ENCODE measurements at places on chromosomes 5 and 9.

GRCh38 chr9:120755810-120756434 lies 37.3 kb downstream of the FBXW2 start:
- DNase-seq: peak; percentile 45

GRCh38 chr5:40475561-40475960 lies 204.2 kb upstream of the PTGER4 start:
- DNase-seq: no peak

DNA sequence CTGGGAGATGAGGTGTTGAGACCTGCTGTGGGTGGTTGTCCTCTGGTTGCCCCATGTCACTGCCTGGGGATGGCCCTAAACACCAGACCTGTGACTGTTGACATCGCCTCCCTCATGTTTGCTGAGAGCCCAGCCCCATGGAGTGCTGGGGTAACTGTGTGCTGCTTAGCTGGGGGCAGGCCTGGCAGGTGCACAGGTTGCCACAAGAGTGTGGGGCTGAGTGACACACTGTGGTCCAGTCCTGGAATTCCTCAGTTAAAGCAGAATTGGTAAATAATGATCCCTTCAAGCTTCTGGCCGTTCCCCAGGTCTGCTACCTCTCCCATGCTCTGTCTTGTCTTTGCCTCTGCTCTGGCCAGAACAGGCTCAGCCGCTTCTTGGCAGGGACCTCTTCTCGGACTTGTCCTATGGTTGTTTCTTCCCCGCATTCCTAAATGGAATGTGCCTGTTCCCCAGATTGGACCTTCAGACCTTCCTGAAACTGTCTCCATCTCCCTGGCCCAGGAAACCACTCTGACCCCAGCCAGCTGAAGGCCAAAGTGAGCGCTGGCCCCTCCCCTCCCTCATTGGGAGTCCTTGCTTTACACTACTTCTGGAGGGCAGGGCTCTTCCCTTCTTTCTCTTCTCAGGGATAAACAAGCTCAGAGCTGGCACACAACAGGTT lies 61.2 kb upstream of the PITX1 start:
- DNase-seq: no peak

- DNase-seq: no peak
These were observed 109.9 kb upstream of the CPEB4 start for GRCh38 chr5:173778152-173778782.

DNA sequence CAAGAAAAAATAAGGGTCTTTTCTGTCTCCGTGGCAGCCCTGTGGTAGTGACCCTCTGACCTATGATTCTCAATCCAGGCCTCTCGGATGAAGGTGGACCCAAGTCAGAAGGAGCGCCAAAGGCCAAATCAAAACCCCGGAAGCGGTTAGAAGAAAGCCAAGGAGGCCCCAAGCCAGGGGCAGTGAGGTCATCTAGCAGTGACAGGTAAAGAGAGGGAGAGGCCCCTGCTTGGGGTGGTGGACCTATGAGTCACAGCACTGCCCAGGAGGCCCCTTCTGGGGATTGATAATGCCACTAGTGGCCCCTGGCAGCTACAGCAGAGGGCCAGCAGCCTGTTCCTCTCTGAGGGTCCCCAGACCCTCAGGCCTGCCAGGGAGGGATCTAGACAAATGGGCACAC lies 6.4 kb upstream of the SLC2A8 start:
- DNase-seq: no peak

GRCh38 chr5:121053055-121053985 lies 589.2 kb downstream of the PRR16 start:
- DNase-seq: no peak

DNA sequence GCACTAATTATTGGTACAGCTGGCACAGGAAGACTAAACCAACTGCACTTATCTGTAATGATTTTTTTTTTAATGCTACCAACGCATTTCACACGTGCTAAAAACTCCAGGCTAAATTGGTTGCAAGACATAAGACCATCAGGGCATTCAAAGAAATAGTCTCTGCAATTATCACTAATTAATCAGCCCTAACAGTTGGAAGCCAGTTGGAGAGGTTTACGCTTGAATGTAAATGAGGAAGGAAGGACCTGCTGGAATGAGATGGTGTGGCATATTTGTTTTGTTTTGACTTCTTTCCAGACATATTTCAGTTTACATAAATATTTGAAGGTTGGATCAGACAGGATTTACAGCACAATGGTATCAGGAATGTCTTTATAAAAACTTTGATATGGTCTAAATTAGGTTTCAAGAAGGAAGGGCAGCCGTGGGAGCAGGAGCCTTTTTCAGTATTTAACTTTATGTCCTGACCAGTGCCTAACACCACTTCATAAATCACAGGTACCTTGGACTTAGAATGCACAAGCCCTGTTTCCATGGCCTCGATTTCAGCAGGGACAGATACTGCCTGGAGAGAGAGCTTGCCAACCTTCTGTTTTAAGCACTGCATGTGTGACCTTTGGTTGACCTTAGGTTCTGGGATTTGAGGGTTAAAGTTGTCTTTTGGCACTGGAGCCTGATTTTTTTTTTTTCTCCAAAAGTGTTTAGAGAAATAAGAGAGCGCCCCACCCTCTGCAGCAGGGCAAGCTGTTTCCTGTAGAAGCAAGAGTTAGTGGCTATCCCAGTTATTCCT lies 199.8 kb upstream of the MAP3K1 start:
- DNase-seq: no peak

- no peak for DNase-seq
These were observed 28.1 kb downstream of the NEK6 start for GRCh38 chr9:124285903-124286291.

- DNase-seq: no peak
These were observed 255.9 kb downstream of the PSAT1 start for GRCh38 chr9:78552802-78553201.

DNA sequence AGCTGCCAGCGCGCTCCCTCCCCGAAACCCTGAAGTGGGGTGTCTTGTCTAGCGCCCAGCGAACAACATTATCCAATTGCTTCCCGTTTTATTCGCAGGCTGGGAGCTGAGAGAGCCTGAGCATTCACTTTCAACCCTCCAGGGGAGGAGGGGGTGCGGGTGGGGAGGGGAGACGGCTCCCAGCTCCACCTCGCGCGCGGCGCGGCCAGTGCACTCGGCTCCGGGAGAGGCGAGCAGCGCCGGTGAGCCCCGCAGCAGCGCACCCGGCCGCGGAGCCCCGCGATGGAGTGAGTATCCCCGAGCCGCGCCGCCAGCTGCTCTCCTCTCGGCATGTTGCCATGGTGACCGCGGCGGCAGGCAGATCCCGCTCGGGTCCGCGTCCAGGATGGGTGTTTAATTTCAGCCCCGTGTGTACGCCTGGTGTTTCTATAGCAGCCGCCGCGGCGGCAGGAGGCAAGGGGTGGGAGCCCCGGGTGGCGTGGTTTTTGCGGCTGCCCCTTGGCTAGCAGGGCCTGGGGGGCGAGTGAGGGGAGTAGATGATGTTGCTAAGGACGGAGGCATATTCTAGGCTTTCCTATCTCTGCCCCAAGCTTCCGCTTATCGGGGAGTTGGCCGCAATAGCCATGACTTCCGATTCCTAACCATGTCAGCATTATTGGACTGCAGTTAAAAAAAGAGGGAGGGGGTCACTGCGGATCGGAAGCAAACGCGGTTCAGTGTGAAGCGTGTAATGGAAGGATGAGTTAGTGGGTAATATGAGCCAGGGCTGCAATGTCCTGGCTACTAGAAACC lies 139.2 kb upstream of the PALM2AKAP2 start:
- DNase-seq: no peak

DNA sequence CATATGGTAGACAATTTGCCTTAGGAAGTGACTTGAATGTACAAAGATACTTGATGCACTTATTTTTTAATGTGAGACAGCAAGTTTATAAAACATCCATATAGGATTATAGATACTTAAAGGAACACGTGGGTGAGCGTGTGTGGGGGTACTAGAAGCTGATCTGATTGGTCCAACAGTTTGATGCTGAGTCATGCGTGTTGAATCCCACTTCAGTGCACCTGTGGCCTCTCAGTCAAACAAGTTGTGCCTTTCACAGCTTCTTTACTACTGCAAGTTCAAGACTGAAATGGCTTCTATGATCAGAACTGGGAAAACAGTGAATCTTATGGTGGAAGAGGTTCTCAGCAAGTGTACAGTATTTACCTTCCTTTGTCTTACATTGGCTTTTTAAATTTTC lies 98.9 kb downstream of the MAP1B start:
- DNase-seq: no peak

- no peak for DNase-seq
These were observed 108.6 kb upstream of the SPOCK1 start for GRCh38 chr5:137607771-137608170.

GRCh38 chr9:113600871-113601614 lies 137.5 kb downstream of the RGS3 start:
- DNase-seq: no peak

- no peak for DNase-seq
These were observed 382.7 kb downstream of the CHSY3 start for GRCh38 chr5:130286971-130287370.

GRCh38 chr9:97415146-97415545 lies 3.2 kb downstream of the TDRD7 start:
- no peak for DNase-seq

- DNase-seq: no peak
These were observed 184.2 kb downstream of the FANCC start for GRCh38 chr9:95133325-95133705.

GRCh38 chr5:143186623-143187022 lies 216.9 kb downstream of the NR3C1 start:
- no peak for DNase-seq

GRCh38 chr9:133930046-133930681 lies 62.0 kb downstream of the VAV2 start:
- DNase-seq: no peak

DNA sequence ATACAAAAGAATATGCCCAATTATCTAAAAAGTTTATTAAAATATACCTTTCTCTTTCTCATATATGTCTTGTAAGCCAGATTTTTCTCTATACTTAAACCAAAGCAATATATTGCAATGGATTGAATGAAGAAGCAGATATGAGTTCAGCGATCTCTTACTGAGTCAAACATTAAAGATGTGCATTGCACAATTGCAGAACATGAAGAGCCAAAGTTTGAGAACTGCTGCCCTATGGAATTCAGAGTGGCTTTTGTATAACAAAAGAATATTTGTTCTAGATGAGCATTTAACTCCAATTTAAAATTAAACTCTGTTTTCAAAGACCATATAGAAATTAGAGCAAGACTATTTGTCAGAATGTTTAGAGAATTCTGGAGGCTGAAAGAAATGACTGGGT lies 519.0 kb upstream of the DAB2 start:
- DNase-seq: no peak

GRCh38 chr5:145056800-145057199 lies 778.3 kb downstream of the PRELID2 start:
- no peak for DNase-seq

- DNase-seq: no peak
These were observed at the start of gene PTPDC1 for GRCh38 chr9:94084314-94084713. PTPDC1 (plus strand) TSS chr9:94084464; CDS start chr9:94084531, 67 bp downstream.

DNA sequence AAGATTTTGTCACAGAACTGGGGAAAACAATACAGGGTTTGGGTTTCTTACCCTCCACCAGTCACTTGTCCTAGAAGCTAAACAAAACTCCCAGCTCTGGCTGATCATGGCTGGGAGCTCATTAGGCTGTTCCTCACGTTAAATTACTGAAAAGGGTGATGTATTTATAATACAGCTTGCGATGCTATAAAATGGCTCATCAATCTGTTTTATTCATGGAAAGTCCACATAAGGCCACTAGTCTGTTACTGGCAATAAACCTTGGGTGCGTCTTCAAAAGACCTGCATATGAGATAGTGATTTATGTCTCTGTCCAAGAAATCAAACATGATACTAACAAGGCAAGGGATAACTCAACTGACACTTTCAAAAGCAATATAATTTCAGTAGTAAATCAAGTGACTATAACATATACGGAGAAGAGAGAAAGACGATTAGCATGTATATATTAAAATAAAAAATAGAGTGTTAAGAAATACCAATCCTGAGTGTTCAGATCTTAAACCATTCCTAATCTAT lies 219.0 kb downstream of the BNC2 start:
- no peak for DNase-seq

- DNase-seq: no peak
These were observed at the start of gene CXCL14 for GRCh38 chr5:135578685-135579341. CXCL14 (minus strand) TSS chr5:135578991; CDS start chr5:135578778, 213 bp downstream.

DNA sequence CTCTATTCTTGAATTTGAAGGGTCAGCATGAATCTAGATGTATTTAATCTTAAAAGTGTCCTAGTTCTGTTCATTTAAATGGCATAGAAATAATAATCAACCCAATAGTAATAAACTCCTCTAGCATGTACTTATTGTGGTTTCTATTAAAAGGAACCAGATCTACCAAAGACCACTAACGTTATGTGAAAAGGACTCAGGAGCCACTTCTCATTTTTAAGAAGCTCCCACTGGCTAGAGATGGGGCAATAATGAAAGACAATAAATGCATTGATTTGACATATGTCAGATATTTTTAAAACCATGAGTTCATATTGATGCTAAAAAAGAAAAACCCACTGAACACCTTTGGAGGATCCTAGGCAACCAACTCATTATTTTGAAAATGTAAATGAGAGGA lies 191.9 kb downstream of the ATP10B start:
- DNase-seq: no peak

GRCh38 chr5:145778144-145778900 lies 56.8 kb downstream of the PRELID2 start:
- no peak for DNase-seq

DNA sequence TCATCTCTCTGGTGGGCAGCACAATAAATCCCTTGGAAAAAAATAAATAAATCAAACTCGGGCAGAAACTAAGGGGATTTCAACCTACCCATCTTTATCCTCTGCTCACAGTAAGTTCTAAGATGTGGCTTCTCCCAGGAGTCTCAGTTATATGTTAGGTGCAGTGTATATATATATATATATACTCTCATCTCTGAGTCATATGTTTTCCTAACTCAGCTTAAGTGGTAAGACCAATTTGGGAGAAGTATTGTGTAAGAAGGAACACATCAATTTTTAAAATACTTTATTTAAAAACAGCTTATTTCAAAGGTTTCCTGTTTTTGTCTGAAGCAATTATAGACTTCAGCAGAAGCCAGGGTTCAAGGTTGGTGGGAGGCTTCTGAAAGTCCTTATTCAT lies 20.3 kb upstream of the OSMR start:
- DNase-seq: no peak

- no peak for DNase-seq
These were observed 221.3 kb upstream of the FTMT start for GRCh38 chr5:121630402-121630801.

- DNase-seq: no peak
These were observed 233.7 kb downstream of the ARHGEF28 start for GRCh38 chr5:73859696-73860095.

Data from stimulated activated CD8-positive, alpha-beta memory T cell treated with anti-CD3 and anti-CD28 coated beads, Interleukin-7, amount 100 ng/mL, for 1 hour (primary cell).